ENCODE measurements at places on chromosomes 7 and 10. TPM values are rescaled to one million over a fixed set of nuclear protein-coding genes. Genes with fewer than 3 reads are reported as not detected.

The TFPI2 gene
- polyA plus RNA-seq, result 3.6 TPM

The GIMAP6 gene
- polyA plus RNA-seq, result 12.0 TPM

The OR2A42 gene
- polyA plus RNA-seq, result 0.45 TPM

The CYP3A4 gene
- polyA plus RNA-seq, result 0.40 TPM

The TSPAN33 gene
- 24.8 TPM for polyA plus RNA-seq

The SEMA3D gene
- polyA plus RNA-seq, result 8.8 TPM

The FGFR2 gene
- 101 TPM for polyA plus RNA-seq

The FAM171A1 gene
- 70.8 TPM for polyA plus RNA-seq

The LYZL2 gene
- not detected for polyA plus RNA-seq

The SPDYE16 gene
- 8.1 TPM for polyA plus RNA-seq

The FBXO24 gene
- polyA plus RNA-seq, result 0.95 TPM

The UCMA gene
- polyA plus RNA-seq, result 0.42 TPM

The CD36 gene
- 24.7 TPM for polyA plus RNA-seq

The PRRT4 gene
- 43.8 TPM for polyA plus RNA-seq

The HABP2 gene
- polyA plus RNA-seq, result 0.17 TPM

The TUBB8 gene
- polyA plus RNA-seq, result 0.43 TPM

The IMMP2L gene
- 14.8 TPM for polyA plus RNA-seq

The C10orf88 gene
- polyA plus RNA-seq, result 18.8 TPM

The DIP2C gene
- polyA plus RNA-seq, result 29.8 TPM

The WDFY4 gene
- polyA plus RNA-seq, result 3.1 TPM

The CYP17A1 gene
- 0.63 TPM for polyA plus RNA-seq

The TMEM139 gene
- polyA plus RNA-seq, result 2.2 TPM

The PON1 gene
- polyA plus RNA-seq, result 1.2 TPM

The PPP1R17 gene
- polyA plus RNA-seq, result 3.3 TPM

The TFEC gene
- 1.4 TPM for polyA plus RNA-seq

The ASZ1 gene
- polyA plus RNA-seq, result not detected

The HOXA9 gene
- 8.6 TPM for polyA plus RNA-seq

The TBXAS1 gene
- 10.0 TPM for polyA plus RNA-seq

The SPDYE9 gene
- 1.6 TPM for polyA plus RNA-seq

The PNLIPRP3 gene
- polyA plus RNA-seq, result not detected

Data from spinal cord (tissue), 10 donors.